Left ventricle myocardium superior (tissue), 1 donor: ENCODE measurements at places on chromosomes 16 and 17.
A peak's percentile ranks its signal among the peaks of the same experiment; 100 is the strongest.

GRCh38 chr17:6505425-6506142 lies 50.8 kb downstream of the PITPNM3 start:
- no peak for DNase-seq

GRCh38 chr16:50303041-50303604 lies 36.8 kb downstream of the ADCY7 start:
- no peak for DNase-seq

DNA sequence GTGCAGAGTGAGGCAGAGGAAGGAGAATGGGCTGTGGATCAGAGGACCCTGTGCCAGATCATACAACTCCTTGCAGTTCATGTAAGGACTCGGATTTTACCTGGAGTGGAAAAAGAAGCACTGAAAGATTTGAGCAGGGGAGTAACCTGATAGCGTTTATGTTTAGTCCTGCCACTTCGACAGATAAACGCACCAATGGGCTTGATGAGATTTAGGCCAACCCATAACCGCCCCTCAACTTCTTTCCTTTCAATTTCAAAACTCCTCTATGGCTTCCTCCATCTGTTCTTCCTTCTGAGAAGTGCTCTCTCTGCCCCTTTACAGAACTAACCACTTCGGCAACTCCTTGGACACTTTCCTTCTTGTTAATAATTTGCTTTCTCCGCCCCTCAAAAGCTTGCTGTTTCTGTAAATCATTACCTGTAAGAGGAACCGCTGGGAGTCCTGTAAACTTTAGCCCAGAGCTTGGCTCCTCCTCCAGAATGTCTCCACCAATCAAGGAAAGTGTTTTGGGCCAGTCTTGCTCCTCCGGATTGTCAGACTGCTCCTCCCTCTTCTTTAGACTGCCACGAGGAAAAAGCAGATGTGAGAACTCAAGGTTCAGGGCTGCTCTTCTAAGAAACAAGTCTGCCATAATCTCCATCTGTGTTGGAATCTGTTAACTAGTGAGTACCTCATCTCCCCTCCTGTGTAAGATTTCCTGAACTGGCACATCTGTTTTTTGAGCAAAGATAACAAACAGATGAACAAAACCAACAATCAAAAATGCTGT lies at the start of gene ACSM3:
Gene ACSM3 (plus strand): TSS at position 554 of the 772 bp plus-strand sequence. CDS start 6,021 bp downstream, outside the sequence.
- no peak for DNase-seq

DNA sequence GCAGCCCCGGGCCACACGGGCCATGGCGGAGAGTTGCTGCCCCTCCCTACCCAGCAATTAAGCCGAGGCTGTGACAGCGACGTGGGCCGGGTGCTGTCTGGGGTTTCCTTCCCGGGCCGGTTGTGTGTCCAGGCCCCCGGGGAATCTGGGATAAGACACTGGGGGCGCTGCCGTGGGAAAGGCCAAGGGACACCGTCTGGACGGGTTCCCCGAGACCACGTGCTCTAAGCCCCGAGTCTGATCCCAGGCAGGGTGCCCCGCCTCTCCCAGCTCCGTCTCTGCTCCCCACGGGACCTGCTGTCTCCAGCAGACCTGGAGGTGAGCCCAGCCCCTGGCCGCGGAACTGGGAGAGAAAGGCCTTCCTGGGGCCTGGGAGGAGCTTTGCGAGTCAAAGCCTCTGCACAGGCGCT lies 92.2 kb downstream of the IRX3 start:
- DNase-seq: peak; percentile 95

DNA sequence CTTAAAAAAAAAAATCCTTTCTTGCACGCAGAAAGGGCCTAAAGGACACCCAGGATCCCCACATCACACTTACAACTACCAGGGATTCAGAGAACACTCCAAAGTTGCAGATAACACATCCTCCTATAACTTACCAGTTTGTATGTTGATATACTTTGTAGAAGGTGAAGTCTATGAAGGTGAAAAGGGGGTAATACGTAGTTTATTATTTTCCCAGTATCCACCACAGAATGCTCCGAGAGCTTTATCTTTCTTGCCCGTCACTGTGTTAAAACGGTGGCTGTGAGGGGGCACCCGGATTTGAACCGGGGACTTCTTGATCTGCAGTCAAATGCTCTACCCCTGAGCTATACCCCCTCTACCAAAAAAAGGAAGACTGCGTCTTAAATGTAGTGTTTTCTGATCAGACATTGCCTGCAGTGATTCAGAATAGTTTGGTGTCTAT lies 7.9 kb upstream of the RPL23 start:
- no peak for DNase-seq

- DNase-seq: no peak
These were observed 55.4 kb downstream of the CREBBP start for GRCh38 chr16:3825103-3825502.

- no peak for DNase-seq
These were observed 80.8 kb downstream of the OMG start for GRCh38 chr17:31216031-31216751.

DNA sequence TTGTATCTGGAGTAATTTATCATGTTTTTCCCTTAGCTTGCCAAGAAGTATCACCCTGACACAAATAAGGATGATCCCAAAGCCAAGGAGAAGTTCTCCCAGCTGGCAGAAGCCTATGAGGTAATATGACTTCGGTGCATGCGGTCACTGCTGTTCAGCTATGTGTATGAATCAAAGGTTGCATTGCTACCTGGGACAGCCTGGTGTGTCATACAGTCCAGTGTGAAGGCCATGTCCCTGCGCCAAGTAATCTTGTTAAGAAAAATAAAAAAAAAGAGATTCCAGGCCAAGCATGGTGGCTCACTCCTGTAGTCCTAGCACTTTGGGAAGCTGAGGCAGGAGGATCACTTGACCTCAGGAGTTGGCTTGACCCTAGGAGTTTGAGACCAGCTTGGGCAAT lies 11.7 kb downstream of the DNAJA3 start:
- DNase-seq: no peak

- peak; percentile 85 for DNase-seq
These were observed 9.9 kb upstream of the RAP1GAP2 start for GRCh38 chr17:2786176-2786881.

DNA sequence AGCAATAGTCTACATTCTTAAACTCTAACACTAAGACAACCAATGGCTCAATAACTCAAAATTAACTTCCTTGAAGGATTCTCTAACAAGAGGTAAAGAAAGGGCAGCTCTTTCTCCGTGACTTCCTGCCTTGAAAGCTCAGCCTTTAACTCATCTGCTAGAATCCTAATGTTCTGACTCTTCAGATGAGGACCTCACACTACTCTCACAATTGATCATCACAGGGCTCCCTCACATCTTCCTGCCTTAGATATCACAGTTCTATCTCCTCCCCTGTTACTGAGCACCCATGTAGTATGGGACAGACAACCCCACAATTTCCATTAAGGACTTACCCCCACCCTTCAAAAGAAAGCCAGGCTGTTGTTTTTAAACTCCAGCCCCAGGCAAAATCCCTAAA lies 33.5 kb downstream of the SMURF2 start:
- no peak for DNase-seq

DNA sequence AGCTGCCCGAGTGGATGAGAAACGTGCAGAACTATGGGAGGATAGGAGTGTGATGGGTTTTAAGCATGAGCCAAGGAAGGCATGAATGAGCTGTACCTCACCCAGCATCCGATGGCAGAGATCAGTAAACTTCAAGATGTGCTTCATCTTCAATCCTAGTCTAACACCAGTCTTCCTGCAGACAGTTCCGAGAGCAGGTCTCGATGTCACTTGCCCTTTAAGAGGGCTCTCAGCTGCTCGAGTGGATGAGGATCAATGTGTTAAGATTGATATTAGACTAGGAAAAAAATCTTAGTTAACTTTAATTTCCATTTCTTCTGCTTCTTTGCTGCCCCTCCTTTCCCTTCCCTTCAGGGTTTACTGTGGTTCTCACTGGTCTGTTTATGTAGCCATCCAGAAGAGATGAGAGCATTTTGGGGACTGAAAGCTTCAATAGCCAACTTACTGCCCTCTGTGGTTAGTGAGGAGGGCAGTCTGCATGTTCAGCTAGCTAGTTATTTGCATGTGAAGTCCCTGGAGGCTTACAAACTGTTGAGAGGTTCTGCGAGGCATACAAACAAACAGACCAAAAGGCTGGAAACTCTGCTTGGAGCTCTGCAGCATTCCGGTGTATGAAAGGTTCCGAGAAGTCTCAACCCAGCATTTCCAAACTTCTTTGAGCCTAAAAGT lies 15.3 kb downstream of the KLHL36 start:
- no peak for DNase-seq

- DNase-seq: no peak
These were observed 39.3 kb upstream of the TAC4 start for GRCh38 chr17:49887086-49887743.

DNA sequence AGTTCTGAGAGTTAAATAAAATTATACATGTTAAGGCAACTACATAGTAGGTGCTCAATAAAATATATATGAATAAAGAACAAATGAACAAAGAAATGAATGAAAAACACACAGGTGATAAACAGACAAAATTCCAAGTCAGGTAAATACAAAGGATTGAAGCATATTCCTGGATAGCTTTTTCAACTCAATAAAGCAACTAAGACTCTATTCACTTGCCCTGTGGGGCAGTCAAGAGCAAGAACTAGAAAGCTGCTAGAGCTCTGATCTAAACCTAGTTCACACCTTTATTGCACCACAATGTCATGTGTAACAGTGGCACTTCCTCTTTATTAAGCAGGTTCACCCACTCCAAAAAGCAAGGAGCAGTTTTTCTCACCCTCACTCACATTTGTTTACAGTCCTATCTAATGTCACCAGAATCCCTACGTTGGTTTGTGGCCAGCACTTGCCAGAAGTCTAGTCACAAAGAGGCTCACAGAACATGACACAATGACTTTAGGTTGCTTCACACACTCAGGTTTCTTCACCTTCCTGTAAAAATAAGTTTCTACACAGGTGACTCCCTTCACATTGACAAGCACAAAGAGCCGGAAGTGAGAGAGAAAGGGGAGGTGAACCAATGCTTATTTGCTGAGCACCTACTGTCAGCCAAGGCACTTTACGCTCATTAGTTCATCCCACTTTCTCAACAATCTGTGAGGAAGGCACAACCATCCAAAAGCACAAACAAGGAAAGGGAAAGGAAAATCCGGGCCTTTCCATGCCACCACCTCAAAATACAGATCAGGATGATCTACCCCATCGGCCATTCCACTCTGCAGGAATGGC lies 70.8 kb downstream of the XPO6 start:
- DNase-seq: no peak

DNA sequence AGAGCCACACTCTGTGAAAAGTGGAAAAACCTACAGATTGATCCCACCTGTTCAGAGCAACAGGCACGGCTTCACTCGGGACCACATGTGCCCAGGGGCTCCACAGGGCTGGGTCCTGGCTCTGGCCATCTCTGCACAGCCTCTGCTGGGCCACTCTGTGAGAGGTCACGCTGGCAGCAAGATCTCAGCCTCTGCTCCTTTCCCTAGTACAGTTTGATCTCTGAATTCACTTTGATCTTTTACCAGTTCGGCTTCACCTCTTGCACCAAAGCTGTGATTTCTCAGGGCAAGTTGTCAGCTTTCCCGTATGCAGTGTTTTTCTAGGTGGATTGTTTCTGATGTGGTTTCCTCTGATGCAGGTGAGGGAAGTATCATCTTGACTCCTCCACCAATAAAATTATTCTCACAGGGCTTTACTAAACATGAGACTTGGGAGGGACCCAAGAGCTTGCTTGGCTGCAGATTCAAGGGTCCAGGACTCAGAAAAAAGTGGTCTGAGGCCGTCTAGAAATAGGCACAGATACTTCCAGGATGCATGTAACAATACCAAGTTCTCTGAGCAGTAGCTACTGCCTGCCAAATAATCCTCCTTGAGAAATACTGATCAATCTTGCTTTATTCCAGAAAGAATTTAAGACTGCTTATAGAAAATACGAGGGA lies 24.0 kb upstream of the ALDH3A1 start:
- DNase-seq: no peak

- DNase-seq: no peak
These were observed 18.8 kb downstream of the TNRC6A start for GRCh38 chr16:24748242-24748641.

GRCh38 chr17:2239882-2240430 lies 63.6 kb downstream of the SMG6 start:
- peak; percentile 57 for DNase-seq

DNA sequence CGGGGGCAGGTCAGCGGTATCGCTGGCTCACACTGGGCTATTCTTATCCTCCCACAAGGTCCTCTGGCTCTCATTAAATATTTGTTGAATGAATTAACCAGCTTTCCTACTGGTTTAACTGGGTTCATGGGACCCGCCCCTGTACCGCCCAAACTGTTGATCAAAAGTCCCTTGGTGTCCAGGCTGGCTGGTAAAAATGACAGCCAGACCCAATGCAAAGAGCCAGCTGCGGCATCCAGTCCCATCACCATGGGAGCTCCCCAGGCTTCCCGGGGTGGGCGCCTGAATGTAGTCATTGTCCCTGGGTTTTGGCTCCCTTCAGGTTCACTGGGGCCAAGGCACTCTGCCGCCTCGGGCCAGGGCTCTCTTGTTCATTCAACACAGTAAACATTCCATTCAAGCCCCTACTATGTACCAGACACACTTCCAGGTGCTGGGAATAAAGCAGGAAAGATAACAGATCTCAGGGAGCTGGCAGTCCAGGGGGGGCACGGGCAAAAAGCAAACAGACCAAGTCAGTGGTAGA lies 11.7 kb upstream of the ATP2C2 start:
- DNase-seq: no peak

- no peak for DNase-seq
These were observed 388.1 kb downstream of the SHISA9 start for GRCh38 chr16:13289515-13289914.

DNA sequence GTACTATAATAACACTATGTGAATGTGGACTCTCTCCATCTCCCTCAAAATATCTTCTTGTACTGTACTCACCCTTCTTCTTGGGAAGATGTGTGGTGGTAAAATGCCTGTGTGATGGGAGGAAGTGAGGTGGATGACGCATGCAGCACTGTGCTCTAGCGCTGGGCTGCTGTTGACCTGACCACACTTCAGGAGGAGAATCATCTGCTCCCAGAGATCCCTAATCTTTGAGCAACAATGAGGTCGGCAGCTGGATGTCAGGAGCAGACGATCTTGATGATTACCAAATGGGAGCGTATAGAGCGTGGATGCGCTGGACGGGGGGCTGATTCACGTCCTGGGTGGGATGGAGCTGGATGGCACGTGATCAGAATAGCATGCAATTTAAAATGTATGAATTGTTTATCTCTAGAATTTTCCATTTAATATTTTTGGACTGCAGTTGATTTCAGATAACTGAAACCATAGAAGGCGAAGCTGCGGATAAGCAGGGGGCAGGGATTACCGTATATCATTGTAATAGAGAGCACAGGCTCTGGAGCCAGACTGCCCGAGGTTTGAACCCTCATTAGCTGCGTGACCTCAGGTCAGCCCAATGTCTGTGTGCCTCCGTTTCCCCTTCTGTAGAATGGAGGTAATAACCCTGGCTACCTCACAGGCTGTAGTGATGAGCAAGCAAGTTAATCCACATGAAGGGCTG lies 23.7 kb upstream of the CYLD start:
- DNase-seq: no peak

- DNase-seq: no peak
These were observed 4.4 kb upstream of the SLC39A11 start for GRCh38 chr17:73096866-73097265.

DNA sequence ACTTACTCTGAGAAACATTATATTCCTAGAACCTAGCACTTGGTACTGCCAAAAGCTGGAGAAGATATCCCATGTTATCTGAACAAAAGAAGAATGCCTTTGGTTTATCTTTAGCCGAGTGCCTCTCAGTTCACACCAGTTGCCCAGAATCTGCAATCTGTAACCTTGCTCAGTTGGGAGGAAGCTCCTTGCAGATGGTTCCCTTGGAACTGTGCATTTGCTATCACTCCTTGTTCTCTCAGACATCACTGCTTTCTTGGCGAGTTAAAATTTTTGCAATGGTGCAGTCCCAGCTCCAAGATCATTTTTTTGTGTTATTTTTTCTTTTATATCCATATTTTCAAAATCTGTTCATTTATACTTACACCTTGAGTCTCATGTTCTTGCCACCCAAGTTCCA lies 446.5 kb downstream of the KCNJ2 start:
- no peak for DNase-seq
